ENCODE measurements at places on chromosomes 11 and 22. TPM values are rescaled to one million over a fixed set of nuclear protein-coding genes. Genes with fewer than 3 reads are reported as not detected.

MUC6 gene
- total RNA-seq: not detected

MAPK1 gene
- 97.9 TPM for total RNA-seq

SYCE3 gene
- total RNA-seq: not detected

ANO5 gene
- 1.6 TPM for total RNA-seq

DNA sequence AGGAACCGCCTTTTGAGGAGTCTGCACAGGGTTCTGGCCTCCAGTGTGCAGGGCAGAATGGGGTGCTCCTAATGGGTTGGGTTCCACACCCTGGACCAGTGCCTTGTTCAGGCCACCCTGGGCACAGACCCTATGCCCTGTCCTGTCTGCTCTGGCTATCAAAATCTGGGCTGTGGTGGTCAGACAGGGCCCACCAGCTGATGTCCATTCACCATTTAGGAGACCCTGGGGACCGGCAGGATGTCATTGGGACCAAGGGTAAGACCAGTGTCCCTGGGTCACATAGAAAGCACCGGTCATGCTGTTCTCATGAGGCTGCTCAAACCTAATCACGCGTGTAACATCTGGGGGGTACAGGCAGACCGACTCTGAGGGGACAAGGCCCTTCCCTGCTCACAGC lies 37.3 kb downstream of the PARVG start:
- DNase-seq: no peak

- no peak for DNase-seq
Measured at GRCh38 chr11:119134389-119134978, 13.1 kb downstream of the HINFP start.

DNA sequence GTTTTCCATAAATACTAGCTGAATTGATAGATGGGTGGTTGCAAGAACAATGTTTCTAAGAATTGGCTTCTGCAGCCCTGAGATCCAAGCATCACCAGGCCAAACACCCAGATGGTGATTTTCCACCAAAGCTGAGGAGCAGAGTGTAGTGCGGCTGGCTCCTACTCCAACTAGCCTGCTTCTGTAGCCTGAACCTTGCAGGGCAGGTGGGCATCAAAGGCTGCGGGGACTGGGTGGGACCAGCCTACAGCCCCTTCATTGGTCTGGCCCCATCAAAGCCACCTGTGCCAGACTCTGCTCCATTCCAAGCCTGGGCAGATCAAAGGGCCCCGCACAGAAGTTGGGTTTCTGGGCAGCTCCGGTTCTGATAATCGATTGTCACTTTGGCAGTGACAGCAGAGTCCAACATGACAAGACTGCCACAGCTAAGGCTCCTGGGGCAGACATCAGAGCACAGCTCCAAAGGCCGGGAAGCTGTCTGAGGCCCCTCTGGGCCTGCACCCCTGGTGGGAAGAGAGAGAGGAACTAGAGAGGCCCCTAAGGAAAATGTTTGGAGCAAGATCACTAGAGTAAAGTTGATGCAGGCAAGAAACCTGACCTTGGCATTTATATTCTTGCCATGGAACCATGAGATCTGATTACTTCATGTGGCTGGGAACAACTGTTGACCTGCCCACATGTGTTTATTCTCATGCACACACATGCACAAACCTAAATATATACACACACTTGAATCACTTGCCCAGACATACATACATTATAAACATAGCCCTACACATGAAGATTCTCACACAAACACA lies 582.9 kb downstream of the INSC start:
- DNase-seq: no peak

DNA sequence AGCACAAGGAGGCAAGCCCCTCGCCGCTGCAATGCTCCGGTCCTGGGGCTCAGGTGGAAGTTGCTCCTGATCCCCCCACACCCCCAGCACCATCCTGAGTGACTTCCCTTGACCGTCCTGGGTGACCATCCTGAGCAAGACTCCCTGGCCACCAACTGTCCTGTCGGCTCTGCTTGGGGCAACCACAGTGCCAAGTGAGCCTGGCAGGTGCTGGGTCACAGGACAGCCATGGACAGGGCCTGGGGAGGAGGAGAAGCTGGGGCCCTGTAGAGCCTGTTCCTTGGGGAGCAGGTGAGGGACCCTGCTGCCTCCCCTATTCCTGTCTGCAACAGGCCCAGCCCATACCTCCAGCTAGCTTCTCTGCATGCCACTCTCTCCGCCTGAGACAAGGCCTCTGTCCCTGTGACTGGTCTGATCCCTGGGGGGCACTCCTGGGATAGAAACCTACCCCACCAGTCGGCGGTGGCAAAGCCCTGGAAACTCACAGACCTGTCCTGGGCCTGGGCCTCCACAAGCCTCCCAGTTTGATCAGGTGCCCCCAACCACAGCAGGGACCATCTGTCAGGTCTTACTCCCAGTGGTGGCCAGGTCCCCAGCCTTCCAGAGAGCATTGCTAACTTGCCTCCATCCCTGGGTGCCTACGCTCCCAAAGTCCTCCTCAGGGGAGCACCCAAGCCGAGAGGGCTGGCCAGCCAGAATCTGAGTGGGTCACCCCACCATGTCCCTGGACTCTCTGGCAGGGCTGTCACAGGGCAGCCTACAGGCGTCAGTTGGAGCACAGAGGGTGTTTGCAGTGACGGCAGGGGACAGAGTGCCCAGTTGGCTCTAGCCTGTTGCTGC lies 68.7 kb upstream of the WNT7B start:
- DNase-seq: no peak

DNA sequence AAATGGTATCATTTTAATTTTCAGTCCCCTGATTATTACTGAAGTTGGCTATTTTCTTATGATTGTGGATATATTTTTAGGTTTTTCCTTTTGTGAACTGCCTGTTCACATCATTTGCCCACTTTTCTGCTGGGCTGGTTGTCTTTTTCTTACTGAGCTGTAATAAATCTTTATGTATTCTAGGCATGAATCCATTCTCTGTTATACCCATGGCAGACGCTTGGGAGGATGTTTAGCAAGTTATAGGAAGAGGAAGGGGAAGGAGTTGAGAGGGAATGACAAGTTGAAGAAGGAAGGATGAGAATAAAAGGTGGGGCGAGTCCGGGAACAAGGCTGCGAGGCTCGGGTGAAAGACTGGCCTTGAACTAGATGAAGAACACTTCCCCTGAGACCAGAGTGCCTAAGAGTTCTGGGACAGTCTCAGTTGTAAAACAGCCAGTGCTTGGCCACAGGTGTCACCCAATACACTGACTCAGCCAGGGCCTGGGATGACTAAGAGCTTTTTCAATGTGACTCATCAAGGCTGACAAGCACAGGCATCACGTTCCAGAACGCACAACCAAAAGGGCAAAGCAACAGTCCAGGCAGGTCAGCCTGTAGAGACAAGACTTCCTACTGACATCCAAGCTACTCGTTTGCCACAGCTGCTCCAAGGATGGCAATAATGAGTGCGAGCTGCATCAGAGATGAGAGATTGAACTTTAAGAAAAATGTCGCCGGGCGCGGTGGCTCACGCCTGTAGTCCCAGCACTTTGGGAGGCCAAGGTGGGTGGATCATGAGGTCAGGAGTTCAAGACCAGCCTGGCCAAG lies 35.2 kb downstream of the LRFN4 start:
- peak; percentile 76 for DNase-seq

DNA sequence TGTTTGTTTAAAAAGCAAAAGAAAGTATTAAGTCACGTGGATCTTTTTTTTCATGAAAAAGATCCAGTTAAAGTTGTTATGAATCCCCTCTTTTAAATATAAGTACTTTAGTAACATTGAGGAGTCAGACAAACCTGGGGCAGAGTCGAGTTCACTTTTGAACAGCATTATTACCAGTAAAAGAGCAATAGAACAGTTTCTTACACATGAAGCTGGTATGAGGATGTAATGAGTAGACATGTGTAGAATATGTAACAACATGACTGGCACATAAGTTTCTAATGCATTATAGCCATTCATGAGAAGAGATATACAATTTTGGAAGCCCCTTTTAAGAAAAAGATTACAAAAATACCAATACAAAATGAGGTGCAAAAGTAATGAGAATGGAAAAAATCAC lies 7.6 kb upstream of the MUC15 start:
- DNase-seq: no peak

- no peak for DNase-seq
Measured at GRCh38 chr11:132987936-132988335, 544.4 kb downstream of the OPCML start.

DNA sequence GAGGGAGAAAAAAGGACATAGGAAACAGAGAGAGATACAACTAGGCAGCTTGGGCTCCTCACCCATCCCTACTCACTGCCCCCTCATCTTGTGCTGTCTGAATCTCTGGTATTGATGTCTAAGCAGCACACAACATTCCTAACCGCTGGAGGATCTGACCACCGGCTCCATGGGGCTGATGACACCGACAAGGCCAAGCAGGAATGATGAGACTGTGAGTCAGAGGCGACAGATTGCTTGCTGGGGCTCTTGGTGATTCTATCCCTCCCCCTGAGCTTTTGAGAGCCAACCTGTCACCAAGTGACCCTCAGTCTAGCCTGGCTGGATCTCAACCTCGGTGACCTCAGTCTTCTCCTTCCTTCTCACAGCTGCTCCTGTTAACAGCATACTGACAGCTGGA lies 13.8 kb downstream of the PAMR1 start:
- DNase-seq: peak; percentile 46

DNA sequence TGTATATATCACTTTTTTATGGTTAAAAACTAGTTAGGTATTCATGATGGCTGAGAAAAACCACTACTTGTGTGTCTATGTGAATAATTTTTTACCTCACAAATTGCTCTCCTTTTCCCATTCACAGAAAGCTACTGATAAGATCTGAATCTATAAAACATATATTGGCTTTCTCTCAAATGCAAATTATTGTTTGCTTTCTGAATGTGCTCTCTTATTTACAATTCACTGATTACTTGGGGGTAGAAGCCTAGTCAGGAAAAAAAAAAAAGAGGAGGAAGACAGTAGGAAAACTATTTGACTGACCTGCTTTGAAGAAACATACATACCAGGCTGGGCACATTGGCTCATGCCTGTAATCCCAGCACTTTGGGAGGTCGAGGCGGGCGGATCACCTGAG lies 20.5 kb downstream of the PGM2L1 start:
- no peak for DNase-seq

DNA sequence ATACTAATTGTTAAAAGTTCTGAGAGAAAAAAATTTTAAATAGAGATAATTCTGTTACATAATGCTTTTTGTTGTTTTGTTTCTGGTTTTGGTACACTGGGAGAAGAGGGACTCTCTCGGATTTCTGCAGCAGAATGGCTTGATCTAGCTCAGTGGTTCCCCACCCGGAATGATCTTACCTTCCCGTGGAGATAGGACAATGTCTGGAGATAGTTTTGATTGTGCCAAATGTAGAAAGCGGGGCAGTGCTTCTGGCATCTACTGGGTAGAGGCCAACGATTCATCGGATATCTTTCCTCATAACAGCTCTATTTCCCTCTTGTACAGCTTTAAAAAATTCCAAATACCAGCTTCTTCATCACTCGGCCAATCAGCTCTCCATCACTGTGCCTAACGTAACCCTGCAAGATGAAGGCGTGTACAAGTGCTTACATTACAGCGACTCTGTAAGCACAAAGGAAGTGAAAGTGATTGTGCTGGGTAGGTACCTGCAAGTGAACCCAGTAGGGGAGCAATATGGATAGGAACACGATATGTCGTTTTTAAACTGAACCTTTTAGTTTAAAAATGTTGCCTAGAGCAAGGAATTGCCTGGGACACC lies 13.2 kb downstream of the CRTAM start:
- DNase-seq: no peak

DNA sequence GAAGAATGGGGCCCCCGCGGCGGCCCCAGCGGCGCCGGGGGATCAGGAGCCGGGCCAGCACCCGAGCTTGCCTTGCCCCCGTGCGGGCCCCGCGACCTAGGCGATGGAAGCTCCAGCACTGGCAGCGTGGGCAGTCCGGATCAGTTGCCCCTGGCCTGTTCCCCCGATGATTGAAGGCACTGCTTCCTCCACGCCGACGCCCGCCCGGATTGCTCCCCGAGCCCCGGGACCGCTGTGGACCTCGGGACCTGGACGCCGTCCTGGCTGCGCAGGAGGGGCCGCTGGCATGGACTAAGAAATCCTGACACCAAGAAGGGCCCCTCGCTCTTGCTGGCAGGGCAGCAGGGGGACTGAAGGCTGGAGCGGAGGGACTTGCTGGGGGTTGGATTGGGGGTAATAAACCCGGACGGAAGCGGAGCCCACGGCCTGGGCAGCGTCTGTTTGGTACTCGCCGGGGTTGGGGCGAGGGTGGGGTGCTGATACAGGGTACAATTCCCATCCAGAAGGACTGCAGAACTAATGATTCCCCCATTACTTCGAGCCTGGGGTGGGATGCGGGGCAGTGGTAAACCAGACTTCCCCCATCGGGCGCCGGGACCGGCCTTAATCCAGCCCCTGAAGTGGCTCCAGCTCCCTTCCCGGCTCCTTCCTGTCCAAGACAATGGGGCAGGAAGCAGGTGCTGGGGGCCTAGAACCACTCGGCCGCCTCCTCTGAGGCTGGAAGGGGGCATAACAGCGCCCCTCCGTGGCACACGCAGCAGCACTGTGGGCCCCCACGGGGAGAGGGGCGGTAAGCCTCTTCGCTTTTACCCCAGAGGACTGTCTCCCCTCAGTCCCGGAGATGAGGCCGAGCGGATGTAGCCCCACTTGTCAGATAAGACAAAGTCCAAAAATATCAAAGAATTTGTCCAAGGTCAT lies 1.0 kb downstream of the CCDC85B start:
- DNase-seq: peak; percentile 79

- no peak for DNase-seq
Measured at GRCh38 chr11:124762624-124763155, 600 bp upstream of the ESAM start.

DNA sequence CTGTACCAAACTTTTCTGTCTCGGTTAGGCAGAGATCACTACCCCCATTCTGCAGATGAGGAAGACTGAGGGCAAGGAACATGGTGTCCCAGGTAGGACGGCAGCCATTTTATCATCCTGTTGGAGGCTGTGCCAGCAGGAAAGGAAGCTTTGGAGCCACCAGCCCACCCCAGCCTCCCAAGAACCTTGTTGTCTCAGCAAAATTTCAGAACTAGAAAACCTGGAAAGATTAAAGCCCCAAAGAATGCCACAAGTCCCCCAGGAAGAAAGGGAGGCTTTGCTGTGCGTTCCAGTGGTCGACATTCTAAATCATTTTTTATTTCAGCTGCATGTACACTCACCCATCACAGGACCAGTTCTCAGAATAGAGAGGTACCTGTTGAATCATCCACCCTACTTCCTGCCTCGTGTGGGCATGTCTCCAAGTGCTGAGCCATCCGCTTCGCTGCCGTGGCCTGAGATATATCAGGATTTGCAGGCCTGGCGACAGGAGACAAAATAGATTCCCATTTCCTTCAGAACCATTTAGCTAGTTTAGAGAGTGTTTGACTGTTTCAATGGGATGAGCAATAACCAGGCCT lies 13.0 kb upstream of the EIF3D start:
- DNase-seq: peak; percentile 37

GRCh38 chr11:8243458-8243857 lies 20.2 kb downstream of the LMO1 start:
- DNase-seq: no peak

GRCh38 chr11:5608808-5609207 lies 12.4 kb downstream of the TRIM6 start:
- DNase-seq: no peak

All from SJCRH30 (cell line).